Gastroesophageal sphincter (tissue), 4 donors: ENCODE measurements at places on chromosomes 2 and 18. TPM values are rescaled to one million over a fixed set of nuclear protein-coding genes. Genes with fewer than 3 reads are reported as not detected.

Gene GBX2
- total RNA-seq = not detected

Gene MAPK4
- total RNA-seq = 13.7 TPM

Gene STARD6
- total RNA-seq = not detected

Gene IL36RN
- not detected for total RNA-seq

DNA sequence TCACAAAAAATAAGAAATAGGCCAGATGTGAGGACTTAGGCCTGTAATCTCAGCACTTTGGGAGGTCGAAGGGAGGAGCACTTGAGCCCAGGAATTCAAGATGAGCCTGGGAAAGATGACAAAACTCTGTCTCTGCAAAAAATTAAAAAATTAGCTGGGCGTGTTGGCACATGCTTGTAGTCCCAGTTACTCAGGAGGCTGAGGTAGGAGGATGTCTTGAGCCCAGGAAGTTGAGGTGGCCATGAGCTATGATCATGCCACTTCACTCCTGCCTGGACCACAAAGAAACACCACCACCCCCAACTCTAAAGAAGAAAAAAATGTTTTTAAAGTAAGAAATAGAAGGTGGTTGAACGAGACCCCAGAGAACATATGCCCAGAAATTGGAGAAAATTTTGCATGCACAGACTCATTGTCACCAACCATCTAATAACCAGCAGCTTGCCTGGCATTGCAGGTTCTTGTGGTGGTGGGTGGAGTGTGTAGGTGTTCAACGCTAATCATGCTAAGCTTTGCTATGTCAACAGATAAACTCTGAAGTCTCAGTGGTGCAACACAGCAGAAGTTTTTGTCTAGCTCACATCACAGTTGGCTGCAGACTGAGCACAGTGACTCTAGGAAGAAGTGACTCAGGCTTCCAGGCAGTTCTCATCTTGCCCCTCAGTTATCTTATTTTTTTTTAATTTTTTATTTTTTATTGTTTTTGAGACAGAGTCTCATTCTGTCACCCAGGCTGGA is 18.6 kb downstream of the ARL4C start:
- ATAC-seq = no peak

DNA sequence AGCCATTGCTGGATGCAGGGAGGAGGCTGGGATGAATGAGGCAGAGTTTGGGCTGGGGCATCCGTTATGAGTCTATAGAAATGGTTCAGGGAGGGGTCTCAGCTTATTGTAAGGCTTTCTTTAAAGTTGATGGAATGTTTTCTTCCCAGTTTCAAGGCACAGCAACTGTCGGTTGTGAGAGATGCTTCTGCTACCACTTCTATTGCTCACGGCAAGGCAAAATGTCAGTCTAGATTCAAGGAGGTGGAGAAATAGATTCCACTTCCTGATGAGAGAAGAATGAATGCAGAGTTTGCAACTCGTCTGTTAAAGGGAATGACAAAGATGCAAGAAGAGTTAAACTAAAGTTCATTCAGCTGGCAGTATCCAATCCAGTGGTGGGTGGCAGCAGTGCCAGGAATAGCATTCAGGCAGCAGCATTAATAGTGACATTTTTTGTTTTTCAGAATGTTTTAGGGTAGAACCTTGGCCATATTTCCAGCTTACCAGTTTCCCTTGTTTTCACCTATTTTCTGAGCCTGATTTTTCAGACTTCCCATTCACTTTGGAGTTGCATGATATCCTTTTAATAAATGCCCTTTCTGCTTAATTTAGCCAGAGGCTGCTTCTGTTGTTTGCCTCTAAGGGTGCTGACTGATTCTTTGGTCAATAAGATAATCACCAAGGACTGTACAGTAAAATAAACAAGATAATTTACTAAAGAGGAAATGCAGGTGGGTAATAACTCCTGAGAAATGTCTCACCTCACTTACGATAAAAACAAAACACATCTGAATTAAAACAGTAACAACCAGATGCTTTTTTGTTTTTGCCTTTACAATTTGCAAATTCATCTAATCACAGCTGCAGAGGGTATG is 138.4 kb downstream of the RPIA start:
- ATAC-seq = no peak

- no peak for ATAC-seq
Observed at GRCh38 chr2:76506538-76506937, 795.8 kb upstream of the GCFC2 start.
